ENCODE measurements at places on chromosomes 11 and 22.
A peak's percentile ranks its signal among the peaks of the same experiment; 100 is the strongest.

GRCh38 chr11:112967082-112967481 is 5.9 kb downstream of the NCAM1 start:
- peaks cover 32% of the 10 kb centered on the region for H3K27me3 ChIP-seq
- no peak overlapping the region for H3K27ac ChIP-seq
- no peak overlapping the region for H3K4me3 ChIP-seq
- H3K36me3 ChIP-seq, result no peaks in the 10 kb centered on the region

DNA sequence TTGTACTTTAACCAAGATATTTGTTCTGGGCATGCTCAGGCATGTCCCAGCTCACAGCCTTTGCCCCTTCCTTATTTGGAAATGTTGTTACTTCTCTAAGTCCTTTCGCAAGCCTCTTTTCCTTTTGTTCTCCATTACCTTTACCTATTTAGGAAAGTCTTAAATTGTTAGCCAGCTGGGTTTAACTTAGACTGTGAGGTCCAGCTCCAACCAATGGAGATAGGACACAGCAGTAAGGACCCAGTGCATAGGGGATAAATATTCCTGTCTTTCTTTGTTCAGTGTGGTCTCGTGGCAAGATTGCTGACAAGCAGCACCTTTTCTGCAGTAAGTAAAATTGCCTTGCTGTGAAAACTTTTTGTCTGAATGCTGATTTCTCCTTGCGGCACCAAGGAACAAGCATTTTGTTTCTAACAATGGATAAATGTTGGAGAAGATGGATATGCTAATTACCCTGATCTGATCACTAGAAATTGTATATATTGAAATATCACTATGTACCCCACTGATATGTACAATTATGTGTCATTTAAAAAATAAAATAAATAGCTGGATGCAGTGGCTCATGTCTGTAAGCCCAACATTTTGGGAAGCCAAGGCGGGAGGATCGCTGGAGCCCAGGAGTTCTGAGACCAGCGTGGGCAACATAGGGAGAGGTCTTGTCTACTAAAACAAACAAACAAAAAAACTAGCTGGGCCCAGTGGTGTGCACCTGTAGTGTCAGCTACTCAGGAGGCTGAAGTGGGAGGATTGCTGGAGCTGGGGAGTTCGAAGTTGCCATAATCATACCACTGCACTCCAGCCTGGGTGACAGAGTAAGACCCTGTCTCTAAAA is 31.9 kb upstream of the FTH1 start:
- no peak overlapping the region for H3K27ac ChIP-seq
- DNase-seq, result no peak
- peaks cover 15% of the 10 kb centered on the region for H3K4me1 ChIP-seq
- no peaks in the 10 kb centered on the region for H3K27me3 ChIP-seq
- H3K36me3 ChIP-seq, result no peaks in the 10 kb centered on the region

DNA sequence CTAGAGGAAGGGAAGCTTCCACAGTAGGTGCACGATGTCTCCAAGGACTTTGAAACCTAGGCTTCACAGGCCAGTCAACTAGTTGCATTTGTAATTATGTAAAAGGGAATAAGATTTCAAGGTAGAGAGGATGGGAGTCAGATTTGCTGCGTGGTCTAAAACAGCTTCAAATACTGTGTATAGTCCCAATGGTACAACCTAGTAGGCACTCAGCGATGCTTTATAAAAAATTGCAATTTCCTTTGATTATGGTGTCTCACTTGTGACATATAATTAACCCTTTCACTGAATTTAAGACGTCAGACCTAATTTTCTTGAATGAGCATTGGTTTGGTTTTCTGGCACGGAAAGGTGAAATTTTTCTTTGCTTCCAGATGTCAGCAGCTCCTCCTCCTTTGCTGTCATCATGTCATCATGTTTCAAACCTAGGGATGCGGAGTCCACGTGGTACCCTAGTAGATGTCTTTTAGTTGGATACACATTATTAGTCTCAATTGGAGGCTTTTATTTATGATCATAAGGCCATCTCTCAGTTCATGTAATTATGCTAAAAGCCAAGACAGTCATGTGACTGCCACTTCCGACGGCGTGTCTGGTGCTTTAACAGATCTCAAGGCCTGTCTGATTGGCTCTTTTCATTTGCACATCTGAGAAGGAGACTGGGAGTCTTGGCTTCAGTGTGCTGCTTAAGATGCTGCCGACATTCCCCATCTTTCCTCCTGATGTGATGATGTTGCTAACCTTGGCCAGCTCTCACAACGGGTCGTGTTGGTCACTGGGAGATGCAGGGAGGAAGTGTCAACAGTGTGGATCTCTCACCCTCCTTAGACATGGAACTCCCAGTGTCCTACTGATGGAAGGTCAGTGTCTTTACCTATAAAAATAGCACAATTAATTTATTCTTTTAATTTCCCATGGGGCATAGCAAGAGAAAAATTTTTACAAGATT is 134.0 kb downstream of the HIPK3 start:
- peaks cover 2% of the 10 kb centered on the region for H3K27me3 ChIP-seq
- no peak overlapping the region for H3K4me3 ChIP-seq
- H3K36me3 ChIP-seq, result no peaks in the 10 kb centered on the region
- no peak for DNase-seq
- H3K4me1 ChIP-seq, result no peaks in the 10 kb centered on the region

- H3K36me3 ChIP-seq, result no peaks in the 10 kb centered on the region
- no peak overlapping the region for H3K4me3 ChIP-seq
- H3K27ac ChIP-seq, result no peak overlapping the region
- H3K4me1 ChIP-seq, result no peaks in the 10 kb centered on the region
Measured at GRCh38 chr11:36619502-36619901, 21.5 kb upstream of the RAG2 start.

DNA sequence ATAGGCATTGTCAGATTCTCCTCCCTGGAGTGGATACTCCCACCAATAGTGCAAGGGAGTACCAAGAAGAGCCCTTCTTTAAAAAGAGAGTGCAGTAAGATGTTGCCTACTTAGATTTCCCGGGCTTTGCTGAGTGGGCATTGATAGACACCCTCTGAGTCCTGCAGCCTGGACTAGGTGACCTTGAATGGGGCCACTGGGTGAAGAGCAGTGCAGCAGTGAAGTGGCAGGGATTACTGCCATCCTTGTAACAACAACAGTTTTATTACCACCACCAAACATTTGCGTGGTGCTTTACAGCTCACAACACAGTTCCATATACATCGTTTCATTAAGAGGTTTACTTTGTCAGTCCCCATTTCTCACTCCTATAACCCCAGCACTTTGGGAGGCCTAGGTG is 59.4 kb downstream of the MICAL2 start:
- peak overlapping the region; percentile 88 for H3K27ac ChIP-seq
- peaks cover 49% of the 10 kb centered on the region for H3K4me1 ChIP-seq
- H3K27me3 ChIP-seq, result no peaks in the 10 kb centered on the region
- no peak overlapping the region for H3K4me3 ChIP-seq
- no peak for DNase-seq
- H3K36me3 ChIP-seq, result no peaks in the 10 kb centered on the region

DNA sequence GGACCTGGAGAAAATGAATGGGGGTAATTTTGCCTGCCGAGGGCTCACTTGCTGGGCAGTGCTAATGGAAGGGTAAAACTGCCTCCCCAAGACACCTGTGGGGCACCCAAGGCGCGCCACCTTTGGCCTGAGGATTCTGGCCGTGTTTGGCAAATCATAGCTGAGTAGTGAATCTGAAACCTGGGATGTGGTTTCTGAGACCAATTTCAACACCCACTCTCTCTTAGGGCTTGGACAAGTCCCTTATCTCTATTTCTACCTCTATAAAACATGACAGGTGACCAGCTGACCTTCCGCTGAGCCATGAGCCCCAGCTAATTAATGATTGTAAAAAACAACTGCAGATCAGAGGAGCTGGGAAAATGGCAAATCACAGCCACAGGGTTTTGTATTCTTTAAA is 1.5 kb upstream of the PACSIN3 start:
- peaks cover 43% of the 10 kb centered on the region for H3K4me1 ChIP-seq
- no peaks in the 10 kb centered on the region for H3K36me3 ChIP-seq
- no peak for DNase-seq
- peak overlapping the region; percentile 91 for H3K4me3 ChIP-seq
- H3K27ac ChIP-seq, result peak overlapping the region; percentile 91
- peaks cover 46% of the 10 kb centered on the region for H3K27me3 ChIP-seq

DNA sequence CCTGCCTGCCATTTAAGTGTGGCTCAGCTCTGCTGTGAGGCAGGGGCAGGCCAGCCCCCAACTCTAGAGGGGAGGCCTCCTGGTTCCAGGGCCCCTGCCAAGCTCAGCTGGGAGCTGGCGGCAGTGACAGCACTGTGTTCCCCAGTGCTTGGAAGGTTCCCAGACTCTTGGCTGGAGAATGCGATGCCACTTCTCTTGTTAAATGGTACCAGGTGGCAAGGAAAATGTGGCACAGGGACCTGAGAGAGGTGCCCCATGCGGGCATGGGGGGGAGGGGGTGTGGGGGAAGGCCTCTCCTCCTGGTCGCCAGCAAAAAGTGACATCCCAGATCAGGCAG is 8.4 kb upstream of the TNFRSF13C start:
- H3K36me3 ChIP-seq, result no peaks in the 10 kb centered on the region
- DNase-seq, result no peak
- no peaks in the 10 kb centered on the region for H3K27me3 ChIP-seq
- H3K27ac ChIP-seq, result no peak overlapping the region
- H3K4me1 ChIP-seq, result peaks cover 9% of the 10 kb centered on the region
- H3K4me3 ChIP-seq, result no peak overlapping the region

- no peak overlapping the region for H3K4me3 ChIP-seq
- H3K36me3 ChIP-seq, result no peaks in the 10 kb centered on the region
- H3K27ac ChIP-seq, result no peak overlapping the region
- H3K27me3 ChIP-seq, result no peaks in the 10 kb centered on the region
Measured at GRCh38 chr22:27992294-27993165, 73.5 kb upstream of the PITPNB start.

DNA sequence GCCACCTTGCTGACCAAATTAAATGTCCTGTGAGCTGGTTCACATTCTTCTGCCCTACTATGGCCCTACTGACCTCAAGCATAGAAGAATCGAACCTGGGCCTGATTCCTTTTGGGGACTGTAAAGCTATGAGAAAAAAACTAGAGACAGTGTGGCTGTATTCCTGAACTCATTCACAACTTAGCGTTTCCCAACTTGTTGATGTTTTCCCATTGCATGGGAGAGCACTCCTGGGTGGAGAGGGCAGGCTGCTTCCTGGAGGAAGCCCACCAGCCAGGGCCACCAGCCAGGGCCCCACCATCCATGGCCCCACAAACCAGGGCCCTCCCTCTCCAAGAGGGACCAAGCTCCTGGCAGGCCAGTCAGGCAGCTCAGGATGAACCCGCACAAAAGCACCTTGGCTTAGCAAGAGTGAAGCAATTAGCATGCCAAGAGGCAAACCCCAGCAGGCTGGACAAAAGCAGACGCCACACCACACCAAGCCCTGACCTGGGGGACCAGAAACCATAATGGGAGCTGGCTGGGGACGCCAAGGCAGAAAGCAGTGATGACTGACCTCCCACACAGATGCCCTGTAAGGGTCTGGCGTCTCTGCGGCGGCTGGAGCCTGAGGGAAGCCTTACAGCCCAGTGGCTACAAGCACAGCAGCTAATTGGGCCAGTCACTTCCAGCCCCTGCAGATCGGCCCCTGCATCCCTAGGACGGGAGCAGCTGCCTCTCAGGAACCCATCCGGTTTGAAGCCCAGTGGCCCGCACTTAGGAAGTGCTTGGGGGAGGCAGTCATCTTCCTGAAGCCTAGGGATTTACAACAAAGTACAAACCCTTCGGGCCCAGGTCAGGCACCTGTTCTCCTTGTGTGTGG is 2.1 kb downstream of the CERK start:
- DNase-seq, result no peak
- H3K36me3 ChIP-seq, result no peaks in the 10 kb centered on the region
- H3K27me3 ChIP-seq, result no peaks in the 10 kb centered on the region
- no peak overlapping the region for H3K4me3 ChIP-seq
- peak overlapping the region; percentile 92 for H3K27ac ChIP-seq
- peaks cover 71% of the 10 kb centered on the region for H3K4me1 ChIP-seq

DNA sequence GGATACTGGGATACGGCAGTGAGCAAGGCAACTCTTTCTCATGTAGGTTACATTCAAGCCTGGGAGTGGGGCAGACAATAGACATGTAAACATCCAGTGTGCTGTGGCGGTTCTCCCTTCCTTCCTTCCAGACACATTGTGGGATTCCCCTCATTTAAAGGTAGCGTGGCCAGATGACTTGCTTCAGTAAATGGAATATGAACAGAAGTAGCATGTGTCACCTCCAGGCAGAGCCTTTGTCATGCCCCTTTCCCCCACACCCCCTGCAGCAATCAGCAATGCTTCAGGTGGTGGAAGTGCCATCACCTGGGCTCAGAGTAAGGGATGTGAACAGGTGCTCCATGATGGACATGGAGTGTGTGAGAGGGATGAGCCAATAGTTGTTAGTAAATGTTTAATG is 34.8 kb upstream of the TTC12 start:
- no peak for DNase-seq
- no peaks in the 10 kb centered on the region for H3K27me3 ChIP-seq
- H3K36me3 ChIP-seq, result no peaks in the 10 kb centered on the region
- no peak overlapping the region for H3K27ac ChIP-seq
- no peaks in the 10 kb centered on the region for H3K4me1 ChIP-seq
- no peak overlapping the region for H3K4me3 ChIP-seq

DNA sequence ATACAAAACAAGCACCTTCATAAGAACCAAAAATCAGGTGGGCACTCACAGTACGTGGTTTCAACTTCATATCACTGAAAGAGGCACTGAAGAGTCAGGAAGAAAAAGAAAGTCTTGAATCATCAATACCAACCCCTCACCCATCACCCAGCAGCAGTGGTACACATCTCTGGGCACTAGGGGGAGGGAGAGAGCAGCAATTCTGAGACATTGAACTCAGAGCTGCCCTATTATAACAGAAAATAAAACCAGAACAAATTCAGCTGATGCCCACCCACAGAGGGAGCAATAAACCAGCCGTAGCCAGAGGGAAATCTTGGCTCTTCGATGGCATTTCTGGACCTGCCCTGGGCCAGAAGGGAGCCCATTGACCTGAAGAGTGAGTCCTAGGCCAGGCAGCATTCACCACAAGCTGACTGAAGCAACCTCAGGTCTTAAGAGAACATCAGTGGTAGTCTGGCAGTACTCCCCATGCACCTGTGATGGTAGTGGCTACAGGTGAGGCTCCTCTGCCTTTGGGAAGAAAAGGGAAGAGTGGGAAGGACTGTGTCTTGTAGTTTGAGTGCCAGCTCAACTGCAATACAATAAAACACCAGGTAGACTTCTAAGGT is 42.2 kb upstream of the FAM181B start:
- no peaks in the 10 kb centered on the region for H3K4me1 ChIP-seq
- H3K4me3 ChIP-seq, result no peak overlapping the region
- no peaks in the 10 kb centered on the region for H3K27me3 ChIP-seq
- no peak overlapping the region for H3K27ac ChIP-seq

Measured in transverse colon (tissue), 4 donors.